Myometrial cell (primary cell): ENCODE measurements at places on chromosomes 7 and 10. TPM values are rescaled to one million over a fixed set of nuclear protein-coding genes. Genes with fewer than 3 reads are reported as not detected.

DMBT1 gene
- not detected in 2 replicates for total RNA-seq

FAM25C gene
- not detected in 2 replicates for total RNA-seq

GCK gene
- total RNA-seq, result 1.2 and 2.7 TPM in 2 replicates

ITIH2 gene
- not detected in 2 replicates for total RNA-seq

COL26A1 gene
- total RNA-seq, result not detected in 2 replicates

GOT1 gene
- 65.2 and 77.4 TPM in 2 replicates for total RNA-seq

AKR1C3 gene
- 4.6 and 7.4 TPM in 2 replicates for total RNA-seq

HTR5A gene
- not detected in 2 replicates for total RNA-seq

LIPM gene
- total RNA-seq, result not detected in 2 replicates

TSPAN12 gene
- 0.29 and 1.1 TPM in 2 replicates for total RNA-seq

VWDE gene
- under 0.01 and 0.18 TPM in 2 replicates for total RNA-seq

PKD2L1 gene
- not detected in 2 replicates for total RNA-seq

NPFFR1 gene
- not detected in 2 replicates for total RNA-seq

DDC gene
- total RNA-seq, result not detected in 2 replicates

SPAG6 gene
- not detected in 2 replicates for total RNA-seq

SEMA3D gene
- total RNA-seq, result under 0.01 and 0.58 TPM in 2 replicates

TMEM243 gene
- total RNA-seq, result 33.7 and 36.3 TPM in 2 replicates
